DND-41 (cell line): ENCODE measurements at places on chromosomes 6 and 20.
A peak's percentile ranks its signal among the peaks of the same experiment; 100 is the strongest.

DNA sequence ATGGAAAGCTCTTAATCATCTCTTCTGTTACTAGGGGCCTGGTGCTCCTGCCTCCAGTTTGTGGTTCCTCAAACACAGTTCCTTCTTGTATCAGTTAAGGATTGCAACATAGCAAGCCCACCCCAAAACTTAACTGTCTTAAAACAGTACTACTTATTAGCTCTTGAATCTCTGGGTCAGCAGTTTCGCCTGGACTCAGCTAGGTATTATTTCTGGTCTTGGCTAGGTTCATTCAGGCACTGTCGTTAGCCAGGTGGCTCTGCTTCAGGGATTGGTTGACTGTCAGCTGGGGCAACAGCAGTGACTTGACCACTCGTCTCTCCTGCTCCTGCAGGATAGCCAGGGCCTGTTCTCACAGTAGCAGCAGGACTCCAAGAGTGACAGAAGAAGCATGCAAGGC lies 30.0 kb upstream of the RALY start:
- H3K27me3 ChIP-seq, result peaks cover 12% of the 10 kb centered on the region
- H3K36me3 ChIP-seq, result no peaks in the 10 kb centered on the region
- H3K4me1 ChIP-seq, result no peaks in the 10 kb centered on the region
- no peak overlapping the region for H3K4me3 ChIP-seq
- H3K27ac ChIP-seq, result no peak overlapping the region
- no peak for DNase-seq

DNA sequence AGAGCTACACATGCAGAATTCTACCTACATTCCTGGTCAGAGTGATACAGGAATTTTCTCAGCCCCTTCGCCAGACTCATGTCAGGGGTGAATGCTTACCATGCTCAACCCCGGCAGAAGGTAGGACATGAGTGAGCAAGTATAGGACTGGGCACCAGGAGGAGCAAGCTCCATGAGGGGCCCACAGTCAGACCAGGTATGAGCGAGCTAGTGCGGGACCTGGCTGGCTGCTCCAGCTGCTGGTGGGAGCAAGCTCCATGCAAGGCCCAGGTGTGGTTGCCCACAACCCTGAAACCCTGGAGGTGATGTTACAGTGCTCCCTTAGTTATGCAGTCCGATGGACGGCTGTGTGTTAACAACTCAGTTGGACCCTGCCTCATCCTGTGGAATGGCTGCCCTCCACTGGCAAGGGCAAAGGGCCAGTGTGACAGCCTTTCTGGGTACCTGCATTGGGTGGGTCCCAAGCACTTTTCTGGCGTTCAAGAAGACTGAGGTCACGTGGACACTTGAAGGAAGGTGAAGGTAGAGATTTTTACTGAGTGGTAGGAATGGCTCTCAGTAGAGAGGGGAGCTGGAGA lies 503.5 kb upstream of the CITED2 start:
- H3K27ac ChIP-seq, result no peak overlapping the region
- DNase-seq, result no peak
- no peaks in the 10 kb centered on the region for H3K36me3 ChIP-seq
- no peaks in the 10 kb centered on the region for H3K4me1 ChIP-seq
- H3K4me3 ChIP-seq, result no peak overlapping the region

GRCh38 chr6:149924933-149925252 lies 2.0 kb upstream of the RAET1G start:
- no peaks in the 10 kb centered on the region for H3K36me3 ChIP-seq
- H3K27me3 ChIP-seq, result peaks cover 40% of the 10 kb centered on the region
- H3K4me1 ChIP-seq, result peaks cover 7% of the 10 kb centered on the region; the same call in 1 of the 2 replicates

- H3K36me3 ChIP-seq, result no peaks in the 10 kb centered on the region
- H3K27ac ChIP-seq, result no peak overlapping the region
- H3K27me3 ChIP-seq, result peaks cover 11% of the 10 kb centered on the region
- H3K4me1 ChIP-seq, result no peaks in the 10 kb centered on the region
Measured at GRCh38 chr6:136038531-136038930, 187.0 kb downstream of the PDE7B start.

DNA sequence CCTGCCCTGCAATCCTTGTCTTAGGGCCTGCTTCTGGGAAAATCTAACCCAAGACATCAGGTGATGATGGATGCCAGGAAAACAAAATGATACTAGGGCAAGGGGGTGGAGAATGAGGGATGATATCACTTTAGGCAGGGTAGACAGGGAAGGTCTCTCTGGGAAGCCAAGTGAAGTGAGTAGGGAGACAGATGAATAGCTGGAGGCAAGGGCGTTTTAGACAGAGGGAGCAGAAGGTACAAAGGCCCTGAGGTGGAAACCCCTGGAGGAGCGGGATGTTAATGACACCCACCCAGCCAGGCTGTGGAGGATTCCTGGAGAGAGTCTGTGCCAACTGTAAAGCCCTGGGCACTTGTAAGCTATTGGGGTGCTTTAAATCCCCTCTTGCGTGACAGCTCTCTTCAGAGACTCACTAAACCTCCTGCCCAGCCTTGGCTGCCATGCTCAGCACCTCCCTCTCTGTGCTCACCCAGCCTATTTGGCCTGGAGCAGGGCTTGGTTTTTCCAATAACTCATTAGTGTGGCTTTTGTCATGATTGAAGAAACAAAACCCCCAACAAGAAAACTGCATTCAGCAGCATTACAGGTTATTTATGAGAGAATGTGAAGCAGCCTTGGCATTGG lies 12.4 kb upstream of the MDGA1 start:
- H3K27ac ChIP-seq, result no peak overlapping the region
- no peak overlapping the region for H3K4me3 ChIP-seq
- DNase-seq, result no peak
- H3K27me3 ChIP-seq, result peaks cover 5% of the 10 kb centered on the region
- no peaks in the 10 kb centered on the region for H3K36me3 ChIP-seq

- H3K36me3 ChIP-seq, result no peaks in the 10 kb centered on the region
- H3K4me1 ChIP-seq, result no peaks in the 10 kb centered on the region
- H3K4me3 ChIP-seq, result no peak overlapping the region
- DNase-seq, result no peak
- H3K27me3 ChIP-seq, result peaks cover 17% of the 10 kb centered on the region
Measured at GRCh38 chr20:5267092-5267491, 49.7 kb downstream of the PROKR2 start.

GRCh38 chr20:44616604-44616964 lies 34.2 kb downstream of the PKIG start:
- peak overlapping the region; percentile 68; the same call in 1 of the 2 replicates for H3K27ac ChIP-seq
- no peaks in the 10 kb centered on the region for H3K27me3 ChIP-seq
- H3K4me1 ChIP-seq, result no peaks in the 10 kb centered on the region
- H3K36me3 ChIP-seq, result peaks cover 83% of the 10 kb centered on the region
- no peak for DNase-seq

GRCh38 chr20:17616480-17617211 lies 46.8 kb downstream of the DSTN start:
- no peak overlapping the region for H3K27ac ChIP-seq
- peak; percentile 2 for DNase-seq
- no peaks in the 10 kb centered on the region for H3K4me1 ChIP-seq
- peaks cover 67% of the 10 kb centered on the region for H3K36me3 ChIP-seq

DNA sequence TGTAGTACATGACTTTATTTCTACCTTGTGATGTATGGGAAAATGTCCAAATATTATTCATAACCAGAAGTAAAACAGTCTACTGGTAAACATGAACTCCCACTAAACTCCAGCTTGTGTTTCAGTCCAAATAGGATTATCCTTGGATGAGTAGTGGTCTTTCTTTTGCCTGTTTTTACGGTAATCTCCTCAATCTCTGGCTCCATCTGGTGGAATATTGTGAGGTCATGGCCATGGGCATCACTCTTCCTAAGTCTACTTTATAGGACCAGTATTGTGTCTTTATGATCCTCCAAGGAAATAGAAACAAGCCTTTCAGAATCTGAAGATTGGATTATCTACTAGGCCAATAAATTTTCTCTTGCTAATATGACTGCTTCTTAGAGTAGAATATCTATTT lies 505.0 kb downstream of the BMP2 start:
- no peak overlapping the region for H3K27ac ChIP-seq
- DNase-seq, result no peak

- H3K4me1 ChIP-seq, result peaks cover 60% of the 10 kb centered on the region
- no peak overlapping the region for H3K4me3 ChIP-seq
- DNase-seq, result no peak
- no peaks in the 10 kb centered on the region for H3K27me3 ChIP-seq
Measured at GRCh38 chr6:90469906-90470305, 117.0 kb downstream of the MAP3K7 start.

- H3K4me1 ChIP-seq, result peaks cover 53% of the 10 kb centered on the region
- no peaks in the 10 kb centered on the region for H3K27me3 ChIP-seq
- H3K4me3 ChIP-seq, result peak within 1 kb of the TSS; percentile 82
- H3K36me3 ChIP-seq, result peaks cover 37% of the 10 kb centered on the region
Measured at GRCh38 chr20:50957798-50958614, at the start of gene DPM1. DPM1 (minus strand) TSS chr20:50958532; CDS start chr20:50958523, 9 bp downstream.

DNA sequence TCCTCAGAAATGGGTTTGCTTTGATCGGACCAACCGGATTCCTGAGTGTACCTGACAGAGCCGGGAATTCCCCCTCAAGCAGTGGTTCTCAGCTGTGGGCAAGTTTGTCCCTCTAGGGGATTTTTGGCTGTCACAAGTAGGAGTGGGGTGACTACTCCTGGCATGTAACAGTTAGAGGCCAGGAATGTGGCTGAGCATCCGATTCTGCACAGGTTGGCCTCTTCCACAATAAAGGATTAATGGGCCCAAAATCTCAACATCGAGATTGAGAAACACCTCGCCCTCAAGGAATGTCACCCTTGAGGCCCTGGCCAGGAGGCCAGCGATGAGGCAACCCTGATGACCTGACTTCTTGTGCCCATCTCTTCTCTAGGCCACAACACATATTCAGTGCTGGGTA lies 7.9 kb downstream of the AGPAT4 start:
- no peaks in the 10 kb centered on the region for H3K27me3 ChIP-seq
- H3K4me3 ChIP-seq, result no peak overlapping the region
- no peak for DNase-seq
- H3K27ac ChIP-seq, result no peak overlapping the region

- no peak for DNase-seq
- H3K36me3 ChIP-seq, result peaks cover 34% of the 10 kb centered on the region; the same call in 1 of the 2 replicates
- no peaks in the 10 kb centered on the region for H3K27me3 ChIP-seq
- no peak overlapping the region for H3K4me3 ChIP-seq
Measured at GRCh38 chr6:151443911-151444621, 7.9 kb downstream of the RMND1 start.

DNA sequence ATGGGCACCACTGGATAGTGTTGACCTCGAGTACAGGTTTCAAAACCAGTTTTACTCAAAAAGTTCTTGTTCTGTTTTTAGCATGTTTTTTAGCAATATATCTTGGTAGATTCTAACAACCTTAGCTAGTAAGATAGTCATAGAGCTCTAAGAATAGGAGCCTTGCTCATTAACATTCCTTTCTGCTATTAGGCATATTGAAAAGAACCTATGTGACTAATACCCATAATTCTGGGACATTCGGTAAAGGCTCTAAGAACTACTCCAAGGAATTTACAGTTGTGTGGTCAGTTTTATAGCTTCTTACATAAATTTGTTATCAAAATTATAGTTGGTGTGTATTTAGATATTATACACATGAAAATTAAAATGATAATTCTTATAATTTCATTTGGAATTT lies 11.6 kb downstream of the SLC9A8 start:
- H3K36me3 ChIP-seq, result peaks cover 70% of the 10 kb centered on the region
- H3K27me3 ChIP-seq, result no peaks in the 10 kb centered on the region
- H3K4me1 ChIP-seq, result peaks cover 22% of the 10 kb centered on the region

DNA sequence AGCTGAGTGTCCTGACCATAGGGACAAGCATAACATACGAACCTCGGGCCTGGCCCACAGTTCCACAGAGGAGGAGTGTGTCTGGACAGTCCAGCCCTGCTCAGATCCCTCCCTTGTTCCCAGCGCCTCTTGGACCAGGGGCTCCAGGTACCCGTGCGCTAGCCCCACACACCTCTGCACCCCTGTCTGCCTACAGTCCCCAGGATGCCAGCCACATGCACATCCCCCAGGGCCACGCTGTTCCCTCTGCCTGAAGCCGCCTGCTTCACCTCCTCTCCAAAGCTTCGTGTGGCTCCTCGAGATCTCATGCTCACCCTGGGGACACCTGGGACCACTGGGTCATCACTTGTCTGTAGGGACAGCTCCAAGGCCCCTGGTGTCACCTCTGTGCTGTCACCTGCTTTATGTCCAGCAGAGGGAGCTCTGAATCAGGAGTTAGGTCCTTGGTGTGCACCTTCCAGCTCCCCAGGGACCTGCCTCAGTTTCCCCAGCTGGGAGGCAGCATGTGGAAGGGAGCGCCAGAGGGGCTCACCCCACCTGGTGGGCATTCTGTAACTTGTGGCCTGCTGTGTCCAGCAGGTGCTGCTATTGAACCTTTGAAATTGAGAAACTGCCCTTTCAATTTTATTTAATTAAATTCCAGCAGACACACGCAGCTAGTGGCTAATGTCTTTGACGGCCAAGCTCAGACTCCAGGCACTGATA lies 7.3 kb upstream of the YTHDF1 start:
- no peak overlapping the region for H3K4me3 ChIP-seq
- H3K27ac ChIP-seq, result no peak overlapping the region
- H3K4me1 ChIP-seq, result no peaks in the 10 kb centered on the region
- peak; percentile 63 for DNase-seq
- H3K36me3 ChIP-seq, result no peaks in the 10 kb centered on the region

DNA sequence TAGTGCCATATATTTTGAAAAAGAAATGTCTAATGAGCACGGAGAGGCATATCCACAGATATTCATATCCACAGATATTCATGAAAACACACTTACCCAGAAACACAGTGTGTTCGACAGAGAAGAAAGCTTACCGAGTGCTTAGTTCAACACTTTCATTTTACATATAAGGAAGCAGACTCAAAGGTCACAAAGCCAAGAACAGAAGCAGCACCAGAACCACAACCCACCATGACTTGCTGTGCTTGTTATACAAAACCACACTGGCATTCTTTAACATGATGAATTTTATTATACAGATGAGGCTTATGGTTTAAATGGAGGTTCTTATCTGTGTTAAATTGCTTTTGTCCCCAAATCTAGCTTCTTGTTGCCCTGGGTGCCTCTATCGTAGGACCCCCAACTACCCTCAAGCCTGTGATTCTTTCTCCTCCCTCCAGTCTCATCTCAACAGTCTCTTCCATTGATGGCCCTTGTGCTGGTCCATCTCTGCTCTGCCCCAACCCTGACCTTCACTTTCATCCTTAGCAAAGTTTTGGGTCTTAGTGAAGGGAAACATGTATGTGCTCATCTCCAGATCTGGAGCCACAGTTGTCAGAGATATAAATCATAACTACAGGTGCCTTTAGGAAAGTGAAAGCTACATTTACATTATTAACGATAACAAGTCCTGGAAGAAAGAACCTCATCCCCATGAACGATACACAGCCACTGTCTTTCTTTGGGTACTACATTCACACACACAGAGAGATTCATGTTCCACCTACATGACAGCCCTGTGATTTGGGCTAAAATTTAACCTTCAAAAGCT lies 40.0 kb downstream of the SF3B5 start:
- peaks cover 4% of the 10 kb centered on the region for H3K27me3 ChIP-seq
- no peak overlapping the region for H3K27ac ChIP-seq
- DNase-seq, result no peak
- no peaks in the 10 kb centered on the region for H3K4me1 ChIP-seq
